Central memory CD4-positive, alpha-beta T cell (primary cell): ENCODE measurements at places on chromosomes 5 and 9.
A peak's percentile ranks its signal among the peaks of the same experiment; 100 is the strongest.

DNA sequence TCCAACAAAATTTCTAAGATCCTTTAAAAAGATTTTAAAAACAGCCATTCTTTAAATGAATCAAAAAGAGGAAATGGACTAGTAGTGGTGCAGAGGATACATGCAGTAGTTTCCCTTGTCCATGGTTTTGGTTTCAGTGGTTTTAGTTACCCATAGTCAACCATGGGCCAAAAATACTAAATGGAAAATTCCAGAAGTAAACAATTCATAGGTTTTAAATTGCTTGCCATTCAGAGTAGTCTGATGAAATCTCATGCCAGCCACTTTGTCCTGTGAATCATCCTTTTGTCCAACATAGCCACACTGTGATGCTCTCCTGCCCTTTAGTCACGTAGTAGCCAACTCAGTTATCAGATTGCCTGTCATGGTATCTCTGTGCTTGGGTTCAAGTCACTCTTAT lies 286.1 kb downstream of the ANXA1 start:
- DNase-seq: no peak

DNA sequence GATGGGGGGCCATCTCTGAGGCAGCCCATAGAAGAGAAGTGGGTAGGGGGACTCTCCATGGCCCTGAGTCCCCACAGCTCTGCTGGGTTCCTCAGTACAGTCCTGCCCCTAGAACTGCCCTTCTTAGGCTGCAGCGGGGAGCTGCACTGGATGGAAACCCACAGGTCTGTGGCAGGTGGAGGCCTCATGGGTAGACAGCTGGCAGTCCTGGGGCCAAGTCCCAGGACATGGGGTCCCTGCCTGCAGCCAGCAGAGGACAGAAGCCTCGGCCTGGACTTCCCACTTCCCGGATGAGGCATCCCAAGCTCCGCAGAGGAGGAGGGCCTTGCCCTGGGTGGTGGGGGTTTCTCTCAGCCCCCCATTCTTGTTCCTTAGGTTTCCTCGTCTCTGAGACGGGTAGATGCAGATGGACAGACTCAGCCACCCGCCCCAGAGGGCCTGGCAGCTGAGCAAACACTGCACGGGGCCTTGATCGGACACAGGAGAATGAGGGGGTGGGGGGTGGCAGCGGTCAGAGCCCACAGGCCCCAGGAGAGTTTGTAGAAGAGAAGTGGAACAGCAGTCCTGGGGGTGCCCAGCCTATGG lies 153.8 kb downstream of the C9orf50 start:
- no peak for DNase-seq

GRCh38 chr9:32423371-32423770 lies 38.9 kb downstream of the ACO1 start:
- DNase-seq: no peak

DNA sequence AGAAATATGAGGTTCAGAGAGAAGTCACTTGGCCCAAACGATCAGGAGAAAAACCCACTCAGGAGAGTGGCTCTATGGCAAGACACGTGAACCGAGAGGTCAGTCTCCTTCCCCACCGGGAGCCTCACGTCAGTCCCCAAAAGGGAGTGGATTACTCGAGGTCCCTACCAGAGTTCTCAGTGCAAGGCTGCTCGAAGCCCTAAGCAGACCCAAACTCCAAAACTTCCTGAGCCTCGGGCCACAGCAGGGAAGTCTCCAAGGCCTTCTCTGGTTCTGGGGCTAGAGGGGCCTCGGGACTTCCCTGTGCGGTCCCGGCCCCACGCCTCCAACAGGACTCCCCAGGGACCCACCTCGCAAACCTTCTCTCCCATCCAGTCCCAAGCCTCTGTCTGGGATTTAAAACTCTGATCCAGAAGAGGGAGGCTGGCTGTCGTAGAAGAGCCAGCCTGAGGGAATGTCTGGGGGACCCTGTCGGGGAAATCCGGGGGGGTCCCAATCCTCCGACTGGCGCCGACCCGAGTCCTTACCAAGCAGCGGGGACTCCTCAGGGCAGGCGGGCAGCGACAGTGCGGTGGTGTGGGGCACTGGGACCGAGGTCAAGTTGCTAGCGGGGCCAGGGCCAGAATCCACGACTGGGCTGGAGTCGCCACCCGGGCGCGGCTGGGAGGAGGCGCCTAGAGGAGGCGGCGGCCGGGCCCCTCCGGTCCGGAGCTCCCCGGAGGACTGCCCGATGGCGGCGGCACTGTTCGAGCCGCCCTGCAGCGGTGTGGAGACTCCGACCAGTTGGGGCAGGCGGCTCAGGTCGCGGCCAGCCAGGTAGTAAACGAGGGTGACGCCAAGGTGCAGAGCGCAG lies 679 bp downstream of the B4GALT1 start:
- DNase-seq: no peak

- DNase-seq: no peak
Observed at GRCh38 chr5:73448463-73449136, at the start of gene FOXD1. Gene FOXD1 (minus strand): TSS chr5:73448777. CDS start chr5:73448362, 415 bp downstream.

DNA sequence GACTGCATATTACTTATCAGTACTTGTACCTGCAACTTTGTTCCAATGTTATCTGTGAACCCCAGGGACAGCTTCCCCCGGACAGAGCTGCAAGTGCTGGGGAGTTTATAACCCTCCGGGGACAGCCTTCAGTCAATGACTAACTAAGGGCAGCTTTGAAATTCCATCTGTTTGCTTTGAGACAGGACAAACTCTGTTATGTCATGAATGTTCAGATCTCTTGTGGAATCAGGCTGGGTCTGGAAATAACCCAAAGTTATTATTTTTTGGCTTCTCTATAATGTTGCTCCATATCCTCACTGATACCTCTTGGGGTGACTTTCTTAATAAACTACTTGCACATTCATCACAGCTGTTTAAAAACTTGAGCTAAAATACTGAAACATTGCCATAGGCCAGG lies 617.5 kb upstream of the TLE4 start:
- DNase-seq: no peak

- DNase-seq: no peak
Observed at GRCh38 chr5:148681157-148682057, 27.1 kb upstream of the HTR4 start.

DNA sequence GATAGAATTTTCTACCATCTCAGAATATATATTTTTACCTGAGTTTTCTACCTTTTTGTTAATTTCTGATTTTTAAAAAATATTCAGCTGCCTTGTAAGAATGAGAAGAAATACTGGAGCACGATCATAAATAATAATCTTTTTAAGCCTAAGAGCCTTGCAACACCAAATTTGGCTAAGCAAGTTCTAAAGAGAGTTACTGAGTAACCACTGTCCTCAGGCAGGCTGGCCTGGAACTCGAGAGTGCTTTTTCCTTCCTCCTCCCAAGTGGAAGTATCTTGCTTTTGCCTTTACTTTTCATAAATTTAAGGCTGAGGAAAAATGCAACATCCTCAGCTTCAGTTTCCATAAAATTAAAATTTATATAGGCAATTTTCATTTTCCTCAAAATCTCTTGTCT lies 21.0 kb downstream of the GLRX start:
- DNase-seq: no peak

DNA sequence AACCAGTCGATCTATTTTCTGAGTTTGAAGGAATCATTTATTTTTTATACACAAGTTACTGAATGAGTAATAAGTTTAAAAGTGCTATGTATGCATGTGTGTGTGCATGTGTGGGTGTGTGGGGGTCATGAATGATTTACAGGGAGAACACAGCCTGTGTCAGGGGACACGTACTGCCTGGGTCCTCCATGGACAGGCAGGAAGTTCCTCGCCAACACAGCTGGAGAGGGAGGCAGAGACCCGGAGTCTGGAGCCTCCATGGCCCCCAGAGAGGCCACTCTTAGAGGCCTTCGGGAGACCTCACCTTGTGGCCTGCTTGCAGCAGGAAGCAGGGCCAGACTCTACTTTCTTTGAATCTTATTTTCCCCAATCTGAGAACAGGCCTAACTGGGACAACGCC lies 144.7 kb downstream of the GABBR2 start:
- DNase-seq: no peak

GRCh38 chr9:14749741-14750211 lies 27.2 kb upstream of the CER1 start:
- DNase-seq: no peak

GRCh38 chr9:112262577-112262976 lies 70.8 kb downstream of the PTBP3 start:
- no peak for DNase-seq

DNA sequence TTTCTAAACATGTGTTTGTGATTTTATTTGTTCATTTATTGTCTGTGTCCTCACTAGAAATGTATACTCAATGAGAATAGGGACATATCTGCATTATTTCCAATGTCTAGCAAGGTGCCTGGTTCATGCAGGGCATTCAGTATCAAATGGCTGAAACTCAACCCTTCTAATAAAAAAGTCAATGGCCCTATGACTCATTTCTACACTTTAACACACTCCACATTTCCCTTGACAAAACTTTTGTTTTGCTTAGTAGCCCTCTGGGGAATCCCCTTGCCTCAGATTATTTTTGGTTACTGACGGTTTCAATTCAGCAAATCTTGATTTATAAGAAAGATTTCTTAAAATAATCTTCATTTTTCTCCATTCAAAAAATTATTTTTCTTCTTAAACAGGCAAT lies 206.0 kb upstream of the DMRTA1 start:
- no peak for DNase-seq

GRCh38 chr5:162496100-162496808 lies 428.7 kb downstream of the GABRG2 start:
- no peak for DNase-seq

DNA sequence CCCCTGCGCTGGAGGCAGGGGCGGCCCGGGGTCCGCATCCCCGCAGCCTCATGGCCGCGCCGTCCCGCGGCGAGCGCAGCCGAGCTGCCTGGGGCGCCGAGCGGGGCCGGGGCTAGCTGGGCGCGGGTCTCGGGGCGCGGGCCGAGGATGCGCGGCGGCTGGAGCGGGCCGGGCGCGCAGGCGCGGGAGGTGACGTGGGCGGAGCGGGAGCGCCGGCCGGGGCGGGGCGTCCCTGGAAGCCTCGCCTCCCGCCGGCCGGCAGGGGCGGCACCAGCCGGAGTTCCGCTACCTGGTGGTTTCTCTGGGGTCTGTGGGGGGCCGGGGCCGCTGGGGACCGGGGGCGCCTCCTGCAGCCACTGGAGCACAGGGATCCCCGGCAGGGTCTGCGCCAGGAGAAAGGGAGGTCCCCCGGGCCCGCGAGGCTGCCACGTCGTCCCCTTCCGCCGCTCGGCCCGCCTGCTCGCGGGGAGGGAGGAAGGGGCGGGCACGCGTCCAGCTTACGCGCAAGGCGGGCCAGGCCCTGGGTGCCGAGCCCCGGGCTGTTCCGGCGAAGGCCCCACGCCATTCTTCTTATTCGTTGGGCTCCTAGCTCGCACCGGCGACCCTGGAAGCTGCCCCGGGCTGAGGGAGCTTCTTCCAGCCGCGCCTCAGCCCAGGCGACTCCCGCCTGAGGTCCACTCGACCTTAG lies at the start of gene LPCAT1:
Gene LPCAT1, minus strand, starts transcription at position 168 of the 688 bp plus-strand sequence. Its CDS starts 116 bp downstream, at position 52.
- peak; percentile 72 for DNase-seq

GRCh38 chr5:126883564-126884245 lies 106.8 kb downstream of the LMNB1 start:
- no peak for DNase-seq

- DNase-seq: no peak
Observed at GRCh38 chr5:169934990-169935389, 45.3 kb downstream of the INSYN2B start.

DNA sequence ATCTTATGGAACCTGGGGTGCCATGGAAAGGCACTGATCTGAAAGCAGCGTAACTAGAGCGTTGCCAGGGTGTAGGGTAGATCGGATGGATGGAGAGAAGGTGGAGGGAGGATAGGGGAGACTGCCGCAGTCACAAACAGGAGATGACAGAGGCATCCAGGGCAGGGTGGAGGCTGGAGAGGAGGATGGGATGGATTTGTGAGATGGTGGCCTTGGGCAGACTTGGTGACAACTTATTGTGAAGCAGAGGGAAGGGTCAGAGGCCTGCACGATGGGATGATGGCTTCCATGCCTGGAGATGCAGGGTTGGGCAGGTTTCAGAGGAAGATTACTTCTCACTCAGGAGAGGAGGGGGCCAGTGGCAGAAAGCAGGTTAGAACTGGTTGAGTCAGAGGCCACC lies 2.4 kb downstream of the GLIPR2 start:
- DNase-seq: no peak
